A172 (cell line): ENCODE measurements at places on chromosomes 6 and 20. TPM values are rescaled to one million over a fixed set of nuclear protein-coding genes. Genes with fewer than 3 reads are reported as not detected.

The SDC4 gene
- total RNA-seq, result 42.4 and 43.9 TPM in 2 replicates

DNA sequence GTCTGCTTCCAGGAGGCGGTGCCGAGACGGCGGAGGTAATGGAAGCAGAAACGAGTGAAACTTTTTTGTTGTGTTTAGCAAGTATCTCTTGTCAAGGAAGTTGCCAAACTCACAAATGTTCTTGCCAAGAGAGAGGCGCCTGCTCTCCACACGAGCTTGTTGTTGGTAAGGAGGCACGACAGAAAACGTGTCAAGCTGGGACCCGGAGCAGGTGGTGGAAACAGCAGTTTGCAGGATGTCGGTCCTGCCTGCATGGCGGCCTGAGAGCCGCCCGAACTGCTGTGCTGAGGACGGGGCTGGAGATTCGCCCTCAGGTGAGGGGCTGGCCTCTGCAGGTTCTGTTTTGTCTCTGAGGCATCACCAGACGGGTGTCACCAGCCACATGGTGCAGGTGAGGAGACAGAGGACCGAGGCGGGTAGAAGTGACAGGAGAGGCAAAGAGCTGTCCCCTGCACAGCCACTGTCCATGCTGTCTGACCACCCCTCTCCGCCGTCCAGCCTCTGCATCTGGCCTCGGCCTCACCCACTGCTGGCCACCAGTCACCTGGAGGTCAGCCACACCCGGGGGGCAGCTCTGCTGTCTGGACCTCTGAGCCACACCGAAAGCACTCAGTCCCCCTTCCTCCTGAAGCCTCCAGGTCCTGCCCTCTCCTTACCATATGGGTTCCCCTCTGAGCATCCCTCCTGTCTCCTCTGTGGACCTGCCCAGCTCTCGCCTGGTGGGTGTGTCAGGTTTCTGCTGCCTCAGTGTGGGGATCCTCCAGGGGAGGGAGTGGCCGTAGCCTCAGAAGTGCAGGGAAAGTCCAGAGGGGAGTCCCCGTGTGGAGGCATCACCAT lies 261.5 kb downstream of the TAF4 start:
- peak; percentile 18 for DNase-seq

DNA sequence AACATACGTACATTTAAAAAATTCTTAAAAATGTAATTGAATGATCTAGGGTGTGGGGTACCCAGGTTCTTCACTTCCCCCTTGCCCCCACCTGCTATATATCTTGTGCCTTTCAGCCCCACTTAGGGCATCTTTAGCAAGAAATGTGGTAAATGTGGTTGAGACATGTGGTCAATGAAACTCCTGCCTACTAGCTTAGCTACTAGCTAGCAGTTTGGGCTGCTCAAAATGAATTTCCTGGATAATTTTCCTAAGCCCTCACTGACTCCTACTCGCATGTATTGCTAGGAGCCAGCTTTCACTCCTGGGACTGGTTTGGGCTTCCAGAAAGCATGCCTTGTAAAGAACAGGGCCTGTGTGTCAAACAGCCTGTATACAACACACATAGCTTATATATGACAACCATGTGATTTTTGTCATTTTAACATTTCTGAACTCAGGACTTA lies 257.3 kb downstream of the ATXN1 start:
- no peak for DNase-seq

DNA sequence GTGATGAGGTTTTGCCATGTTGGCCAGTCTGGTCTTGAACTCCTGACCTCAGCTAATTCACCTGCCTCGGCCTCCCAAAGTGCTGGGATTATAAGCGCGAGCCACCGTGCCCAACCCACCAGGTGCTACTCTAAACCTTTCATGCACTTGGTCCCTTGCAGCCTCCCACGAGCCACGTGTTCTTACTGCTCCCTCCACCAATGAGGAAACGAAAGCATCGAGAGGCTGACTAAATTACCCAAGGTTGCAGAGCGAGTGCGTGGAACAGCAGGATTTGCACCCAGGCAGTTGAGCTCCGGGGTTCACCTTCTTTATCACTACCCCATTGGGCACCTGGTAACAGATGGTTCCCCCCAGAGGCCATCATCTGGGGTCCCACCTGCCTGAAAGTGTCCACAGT lies 208.3 kb downstream of the LY86 start:
- no peak for DNase-seq

The LAMA2 gene
- 3.7 and 4.3 TPM in 2 replicates for total RNA-seq

DNA sequence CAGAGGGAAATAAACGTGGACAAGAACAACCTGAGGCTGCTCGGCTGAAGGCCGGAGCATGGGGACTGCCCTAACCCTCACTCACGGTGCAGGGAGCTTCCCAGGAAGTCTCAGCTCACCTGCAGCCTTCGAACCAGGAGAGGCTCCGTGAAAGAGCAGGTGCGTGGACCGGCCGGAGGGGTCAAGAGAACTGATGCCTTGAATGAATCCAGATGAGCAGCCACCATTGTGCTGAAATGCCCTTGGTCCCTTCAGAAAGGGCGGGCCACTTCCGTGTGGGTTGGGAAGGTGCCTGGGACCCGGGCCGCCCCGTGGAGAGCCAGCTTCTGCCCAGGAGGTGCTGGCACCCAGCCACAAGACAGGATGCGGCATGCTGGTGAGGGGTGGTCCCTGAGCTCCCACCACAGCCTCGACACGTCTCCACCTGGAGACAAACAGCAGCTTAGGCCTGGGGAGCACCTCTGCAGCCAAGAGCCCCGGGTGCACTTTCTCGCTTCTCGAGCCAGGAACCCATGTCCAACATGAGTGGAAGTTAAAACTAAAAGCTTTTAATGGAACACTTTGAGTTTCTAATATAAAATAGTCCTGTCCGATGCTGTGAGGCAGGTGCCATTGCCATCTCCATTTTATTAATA lies 83.5 kb downstream of the TTLL2 start:
- DNase-seq, result no peak

DNA sequence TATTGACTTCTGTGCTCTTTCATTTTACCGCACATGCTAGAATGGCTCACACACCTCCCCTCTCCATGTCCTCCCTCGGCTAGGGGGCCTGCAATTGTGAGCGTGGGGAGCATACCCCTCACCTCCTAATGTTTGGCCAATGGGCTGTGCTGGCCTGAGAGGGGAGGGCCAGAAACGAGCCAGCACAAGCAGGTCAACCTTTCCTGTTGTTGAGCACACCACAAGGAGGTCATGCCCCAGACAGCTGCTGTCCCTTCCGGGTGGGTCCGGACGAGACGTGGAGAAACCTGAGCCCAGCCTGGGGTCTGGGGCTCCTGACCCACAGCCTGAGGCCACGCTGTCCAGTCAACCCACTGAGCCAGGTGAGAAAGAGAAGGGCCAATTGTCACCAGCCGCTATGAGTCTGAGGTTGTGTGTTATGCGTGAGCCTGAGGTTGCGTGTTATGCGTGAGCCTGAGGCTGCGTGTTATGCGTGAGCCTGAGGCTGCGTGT lies 77.4 kb downstream of the TTLL2 start:
- no peak for DNase-seq

GRCh38 chr20:31496761-31497295 lies 17.4 kb upstream of the HM13 start:
- peak; percentile 84 for DNase-seq

GRCh38 chr6:41318261-41318653 lies 17.2 kb upstream of the NCR2 start:
- no peak for DNase-seq

- no peak for DNase-seq
Observed at GRCh38 chr20:62026564-62026856, 39.2 kb downstream of the TAF4 start.

The C6orf52 gene
- total RNA-seq, result 15.2 and 16.5 TPM in 2 replicates

DNA sequence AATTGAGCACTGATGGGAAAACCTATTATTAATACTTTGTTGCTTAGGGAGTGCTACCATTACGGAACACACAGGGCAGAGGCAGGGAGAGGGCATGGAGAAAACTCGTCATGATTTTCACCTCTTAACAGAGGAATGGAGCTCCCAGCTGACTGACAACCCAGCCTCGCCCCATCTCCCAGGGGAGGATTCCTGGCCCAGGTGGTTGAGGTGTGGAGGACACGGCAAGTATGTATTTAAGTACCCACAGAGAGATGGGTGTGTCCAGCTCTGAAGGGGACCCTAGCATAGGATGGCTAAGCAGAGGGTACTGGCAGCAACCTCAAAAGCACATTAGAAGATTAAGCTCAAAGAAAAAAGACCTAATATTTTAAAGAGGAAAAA lies 261.9 kb upstream of the MOCS1 start:
- no peak for DNase-seq

GRCh38 chr20:10639737-10640556 lies 33.9 kb downstream of the JAG1 start:
- DNase-seq, result no peak

GRCh38 chr6:12294851-12295536 lies 4.8 kb downstream of the EDN1 start:
- no peak for DNase-seq

DNA sequence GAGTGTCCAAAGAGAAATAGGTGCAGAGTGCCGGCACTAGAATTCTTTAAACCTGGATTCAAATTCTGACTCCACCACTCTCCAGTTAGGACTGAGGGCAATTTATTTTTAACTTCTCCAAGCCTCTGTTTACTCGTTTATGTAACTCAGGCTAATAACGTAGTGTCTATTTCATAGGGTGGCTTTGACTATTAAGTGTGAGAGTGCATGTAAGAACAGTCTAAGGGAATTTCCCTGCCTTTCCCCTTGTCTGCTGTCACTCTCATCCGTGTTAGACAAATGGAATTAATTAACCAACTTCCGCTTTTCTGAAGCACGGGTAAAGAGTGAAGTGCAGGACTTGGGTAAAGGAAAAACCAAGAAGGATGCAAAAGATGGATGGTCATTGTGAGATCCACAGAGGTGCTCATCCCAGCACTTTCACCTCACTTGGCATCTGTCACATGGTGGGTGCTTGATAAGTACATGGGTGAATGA lies 4.1 kb upstream of the ZKSCAN8 start:
- no peak for DNase-seq

GRCh38 chr6:111764238-111765175 lies 108.7 kb downstream of the FYN start:
- DNase-seq, result no peak

GRCh38 chr20:21358737-21359136 lies 38.6 kb downstream of the NKX2-4 start:
- no peak for DNase-seq

DNA sequence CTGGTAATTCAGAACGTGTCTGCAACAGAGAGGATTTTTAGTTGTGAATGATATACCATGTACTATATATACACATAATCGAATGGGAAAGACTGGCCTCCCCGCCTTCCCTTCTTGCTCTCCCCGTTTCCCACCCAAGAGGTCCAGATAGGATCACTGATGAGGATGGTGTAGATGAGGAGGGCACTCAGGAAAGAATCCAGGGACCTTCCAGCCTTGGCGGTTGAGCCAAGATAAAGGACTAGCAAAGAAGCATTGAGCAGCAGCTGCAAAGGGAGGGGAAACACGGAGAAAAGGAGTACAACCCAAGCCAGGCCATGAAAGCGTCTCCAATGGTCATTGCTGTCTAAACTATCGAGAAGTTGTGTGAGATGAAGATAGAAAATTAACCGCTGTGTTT lies 84.0 kb upstream of the EXOC2 start:
- no peak for DNase-seq

DNA sequence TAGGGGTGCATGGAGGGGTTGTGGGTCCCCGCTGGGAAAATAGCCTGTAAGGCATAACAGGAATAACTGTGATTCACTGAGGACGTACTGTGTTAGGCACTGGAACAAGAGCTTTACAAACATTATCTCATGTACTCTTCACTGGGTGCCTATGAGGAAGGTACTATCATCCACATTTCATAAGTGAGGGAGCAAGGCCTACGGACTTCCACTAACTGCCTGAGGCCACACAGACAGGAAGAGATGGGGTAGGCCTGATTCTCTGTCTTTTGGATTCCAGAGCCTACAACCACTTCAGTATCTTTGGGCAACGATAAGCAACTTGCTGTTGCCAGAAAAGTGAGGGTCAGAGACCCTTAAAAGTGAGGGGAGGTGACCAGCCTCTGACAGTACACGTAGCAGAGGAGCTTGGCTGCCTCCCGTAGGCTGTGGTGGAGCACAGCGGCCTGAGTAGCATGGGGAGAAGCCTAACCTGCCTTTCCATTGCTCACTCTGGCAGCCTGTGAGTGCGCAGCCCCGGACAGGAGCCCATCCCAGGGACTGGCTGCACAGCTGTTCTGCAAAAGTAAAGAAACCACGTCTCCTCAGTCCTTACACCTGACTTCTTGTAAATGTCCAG lies 30.4 kb downstream of the PSMB1 start:
- DNase-seq, result no peak
